ENCODE measurements at places on chromosomes 3 and 15.

DNA sequence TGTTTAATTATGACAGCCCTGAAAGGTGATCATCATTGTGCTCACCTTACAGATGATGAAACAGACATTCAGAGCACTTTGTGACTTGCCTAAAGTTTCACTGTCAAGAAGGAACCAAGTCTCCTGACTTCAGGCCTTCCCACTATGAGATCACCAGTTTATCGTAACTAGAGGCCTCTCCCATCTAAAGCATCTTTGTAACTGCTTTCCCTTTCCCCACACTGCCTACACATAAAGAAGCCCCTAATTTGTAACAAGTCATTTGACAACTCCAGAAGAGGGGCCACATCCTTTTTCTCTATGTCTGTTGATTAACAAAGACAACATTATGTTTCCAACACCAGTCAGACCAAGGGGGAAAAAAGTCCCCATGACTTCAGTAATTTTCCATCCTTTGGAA, 1.1 kb downstream of the KLHL6 start:
- no peak for DNase-seq

DNA sequence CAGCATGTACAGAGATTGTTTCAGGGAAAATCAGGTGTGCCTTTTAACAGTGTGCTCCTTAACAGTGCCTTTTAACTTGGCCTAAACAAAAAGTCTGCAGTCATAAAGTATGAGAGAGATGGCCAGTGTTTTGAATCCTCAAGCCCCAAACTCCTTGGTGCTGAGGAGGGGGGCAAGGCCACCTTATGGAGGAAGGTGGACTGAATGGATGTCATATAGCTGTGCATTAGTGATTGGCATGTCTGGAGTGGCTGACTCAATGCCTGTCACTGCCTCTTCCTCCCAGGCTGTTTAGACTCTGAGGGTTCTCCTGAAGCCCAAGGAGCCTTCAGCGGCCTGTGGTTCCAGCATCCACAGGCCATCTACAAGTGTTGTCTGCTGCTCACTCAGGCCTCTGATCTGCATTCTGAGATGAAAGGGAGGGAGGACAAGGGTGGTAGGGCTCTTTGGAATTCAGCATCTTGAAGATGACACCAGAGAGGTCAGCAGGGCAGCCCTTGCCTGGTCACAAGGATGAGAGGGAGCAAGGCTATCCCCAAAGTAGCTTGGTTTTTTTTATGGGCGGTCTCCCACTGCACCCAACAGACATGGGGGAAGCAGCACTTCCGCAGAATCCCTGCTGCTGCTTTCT, 1.5 kb downstream of the FOXL2NB start:
- no peak for DNase-seq

GRCh38 chr3:47412842-47413520, 32.2 kb downstream of the PTPN23 start:
- DNase-seq, result no peak

GRCh38 chr3:186464424-186465093, 79.6 kb downstream of the CRYGS start:
- DNase-seq, result no peak

DNA sequence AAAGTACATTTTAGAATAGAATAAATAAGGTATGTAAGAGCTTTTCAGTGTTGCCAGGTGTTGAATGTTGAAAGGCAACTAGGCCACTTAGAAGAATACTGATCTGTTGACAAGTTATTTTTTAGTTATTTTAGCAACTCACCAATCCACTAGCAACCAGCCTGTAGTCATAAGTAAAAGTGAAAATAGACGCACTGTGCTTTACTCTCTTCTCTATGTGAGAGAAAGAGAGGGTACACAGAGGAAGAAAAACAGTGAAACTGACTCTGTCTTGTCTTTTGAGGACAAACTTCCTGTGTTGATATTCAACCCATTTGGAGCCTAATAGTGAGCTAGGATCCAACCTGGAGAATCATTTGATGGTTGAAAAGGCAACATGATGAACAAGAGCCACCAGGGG, 327.1 kb upstream of the GOLIM4 start:
- no peak for DNase-seq

GRCh38 chr3:55288657-55289056, 198.4 kb downstream of the WNT5A start:
- DNase-seq, result no peak

All from stimulated activated CD4-positive, alpha-beta T cell treated with anti-CD3 and anti-CD28 coated beads, Interleukin-1b, Interleukin-23, amount 100 ng/mL, for 1 hour (primary cell).